Activated CD8-positive, alpha-beta memory T cell treated with anti-CD3 and anti-CD28 coated beads for 1 hour (primary cell): ENCODE measurements at places on chromosomes 4 and X.

GRCh38 chr4:16467061-16467460 is 240.8 kb upstream of the TAPT1 start:
- DNase-seq, result no peak

DNA sequence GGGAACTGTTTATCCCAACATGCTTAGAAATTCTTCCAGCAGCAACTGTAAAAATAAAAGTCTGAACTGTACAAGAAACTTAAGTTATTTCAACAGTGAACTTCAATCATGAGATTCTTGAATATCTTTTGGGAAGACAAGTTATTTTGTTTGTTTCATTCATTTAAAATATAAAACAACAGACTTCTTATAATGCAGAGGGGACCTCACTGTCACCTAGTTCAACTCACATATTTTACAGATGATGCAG is 14.9 kb downstream of the FAM9C start:
- no peak for DNase-seq

- no peak for DNase-seq
Observed at GRCh38 chr4:93764639-93765246, 63.8 kb upstream of the ATOH1 start.

- DNase-seq, result no peak
Observed at GRCh38 chr4:2650276-2650675, 105.9 kb downstream of the TNIP2 start.

DNA sequence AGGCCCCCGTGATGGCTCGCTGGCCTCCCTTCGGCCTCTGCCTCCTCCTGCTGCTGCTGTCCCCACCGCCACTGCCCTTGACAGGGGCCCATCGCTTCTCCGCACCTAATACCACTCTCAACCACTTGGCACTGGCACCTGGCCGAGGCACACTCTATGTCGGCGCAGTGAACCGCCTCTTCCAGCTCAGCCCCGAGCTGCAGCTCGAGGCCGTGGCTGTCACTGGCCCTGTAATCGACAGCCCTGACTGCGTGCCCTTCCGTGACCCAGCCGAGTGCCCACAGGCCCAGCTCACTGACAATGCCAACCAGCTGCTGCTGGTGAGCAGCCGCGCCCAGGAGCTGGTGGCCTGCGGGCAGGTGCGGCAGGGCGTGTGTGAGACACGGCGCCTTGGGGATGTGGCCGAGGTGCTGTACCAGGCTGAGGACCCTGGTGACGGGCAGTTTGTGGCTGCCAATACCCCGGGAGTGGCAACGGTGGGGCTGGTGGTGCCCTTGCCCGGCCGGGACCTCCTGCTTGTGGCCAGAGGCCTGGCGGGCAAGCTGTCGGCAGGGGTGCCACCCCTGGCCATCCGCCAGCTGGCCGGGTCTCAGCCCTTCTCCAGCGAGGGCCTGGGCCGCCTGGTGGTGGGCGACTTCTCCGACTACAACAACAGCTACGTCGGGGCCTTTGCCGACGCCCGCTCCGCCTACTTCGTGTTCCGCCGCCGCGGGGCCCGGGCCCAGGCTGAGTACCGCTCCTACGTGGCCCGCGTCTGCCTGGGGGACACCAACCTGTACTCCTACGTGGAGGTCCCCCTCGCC is 3.0 kb downstream of the PLXNB3 start:
- DNase-seq, result no peak

DNA sequence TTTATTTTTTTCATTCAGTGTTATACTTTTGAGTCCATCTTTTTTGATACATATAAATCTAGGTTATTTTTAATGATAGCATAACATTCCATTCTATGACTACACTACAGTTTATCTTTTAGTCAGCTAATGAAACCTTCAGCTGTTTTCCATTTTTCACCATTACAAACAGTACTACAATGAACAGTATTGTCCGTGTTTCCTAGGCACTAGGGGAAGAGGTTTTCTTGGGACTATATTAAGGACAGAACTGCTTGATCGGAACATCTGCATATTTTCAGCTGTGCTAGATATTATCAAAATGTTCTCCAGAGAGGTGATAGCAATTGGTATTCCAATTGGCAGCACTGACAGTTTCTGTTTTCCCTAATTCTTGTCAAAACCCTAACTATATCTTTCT is 44.3 kb upstream of the HCCS start:
- no peak for DNase-seq

DNA sequence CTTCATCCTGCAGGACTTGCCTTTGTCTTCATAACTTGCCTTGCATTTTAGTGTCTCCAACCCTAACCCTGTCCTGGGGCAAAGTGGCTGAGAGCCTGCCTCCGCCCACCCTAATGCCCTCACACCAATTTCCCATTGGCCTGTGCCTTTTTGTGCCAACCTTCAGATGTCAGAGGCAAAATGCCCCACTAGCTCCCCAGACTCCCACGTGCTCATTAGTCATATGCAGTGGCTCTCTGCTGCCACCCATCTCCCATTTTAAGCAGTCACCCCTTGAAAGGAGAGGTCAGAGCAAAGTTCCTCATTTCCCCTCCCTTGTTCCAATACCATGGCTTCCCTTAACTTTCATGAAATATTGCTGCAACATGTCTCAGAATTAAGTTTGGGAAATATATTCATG is 74.8 kb upstream of the PASD1 start:
- no peak for DNase-seq

DNA sequence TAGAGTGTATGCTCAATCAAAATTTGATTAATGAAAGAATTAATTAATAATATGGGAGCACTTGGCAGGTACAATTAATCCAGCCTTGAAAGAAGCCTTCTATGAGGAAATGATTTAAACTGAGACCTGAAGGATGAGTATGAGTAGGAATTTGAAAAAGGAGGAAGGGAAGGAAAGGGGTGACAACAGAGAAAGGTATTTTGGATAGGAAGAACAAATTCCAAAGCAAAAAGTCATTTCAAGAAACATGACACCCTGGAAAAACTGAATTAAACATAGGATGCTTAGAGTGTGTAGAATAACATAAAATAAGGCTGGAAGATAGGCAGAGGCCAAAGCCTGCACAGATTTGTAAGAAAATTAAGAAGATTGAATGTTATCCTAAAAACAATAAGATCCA is 29.6 kb downstream of the PHOX2B start:
- DNase-seq, result no peak

- no peak for DNase-seq
Observed at GRCh38 chrX:119775517-119776238, 15.8 kb downstream of the RPL39 start.

- no peak for DNase-seq
Observed at GRCh38 chr4:151104621-151105020, 5.2 kb downstream of the RPS3A start.

GRCh38 chr4:80196922-80197573 is at the start of gene PRDM8:
Gene PRDM8 (plus strand): TSS chr4:80197503. CDS start chr4:80200081, 2,578 bp downstream.
- DNase-seq, result no peak

GRCh38 chrX:18146954-18147353 is 73.7 kb downstream of the BEND2 start:
- DNase-seq, result no peak

DNA sequence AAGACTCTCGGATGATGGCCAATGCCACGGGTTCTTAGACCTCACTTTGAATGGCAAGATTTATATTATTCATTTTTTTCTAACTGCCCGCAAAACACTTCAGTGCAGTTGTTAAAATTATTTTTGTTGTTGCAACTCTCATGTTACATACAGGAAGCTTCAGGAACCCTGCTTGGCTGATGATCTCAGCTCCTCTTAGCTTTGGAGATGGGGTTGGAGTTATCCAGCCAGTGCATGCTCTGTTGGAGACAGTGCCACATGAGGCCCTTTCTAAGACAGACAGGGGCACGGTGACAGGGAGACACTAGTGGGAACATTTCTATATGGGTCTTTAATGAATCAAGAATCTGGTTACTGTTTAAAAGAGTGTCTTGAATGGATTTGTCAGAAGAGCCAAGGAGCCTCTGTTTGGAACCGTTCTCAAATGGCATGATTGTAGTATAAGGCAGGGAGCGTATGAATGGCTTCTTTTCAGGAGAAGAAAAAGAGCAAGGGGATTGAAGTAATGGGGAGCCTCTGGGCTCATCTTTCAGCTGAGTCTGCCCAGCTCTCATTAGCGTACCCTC is 61.9 kb upstream of the ENPP6 start:
- no peak for DNase-seq

DNA sequence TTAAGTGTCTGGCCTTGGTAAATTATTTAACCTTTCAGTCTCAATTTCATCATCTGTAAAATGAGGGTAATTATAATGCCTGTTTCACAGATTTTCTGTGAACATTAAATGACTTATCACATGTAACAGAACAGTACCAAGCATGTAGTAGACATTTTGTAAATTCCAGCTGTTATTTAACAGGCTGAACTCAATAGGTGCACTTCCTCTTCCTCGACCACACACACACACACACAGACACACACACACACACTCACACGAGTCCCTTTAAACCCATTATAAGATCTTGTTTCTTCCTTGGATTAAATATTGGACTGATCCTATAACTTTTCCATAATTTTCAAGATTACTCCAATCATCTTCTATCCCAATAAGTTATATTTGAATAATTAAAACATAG is 53.4 kb upstream of the COL25A1 start:
- no peak for DNase-seq

- no peak for DNase-seq
Observed at GRCh38 chr4:25767877-25768725, 94.7 kb downstream of the SEL1L3 start.

- no peak for DNase-seq
Observed at GRCh38 chrX:55004231-55004630, 4.1 kb downstream of the APEX2 start.

DNA sequence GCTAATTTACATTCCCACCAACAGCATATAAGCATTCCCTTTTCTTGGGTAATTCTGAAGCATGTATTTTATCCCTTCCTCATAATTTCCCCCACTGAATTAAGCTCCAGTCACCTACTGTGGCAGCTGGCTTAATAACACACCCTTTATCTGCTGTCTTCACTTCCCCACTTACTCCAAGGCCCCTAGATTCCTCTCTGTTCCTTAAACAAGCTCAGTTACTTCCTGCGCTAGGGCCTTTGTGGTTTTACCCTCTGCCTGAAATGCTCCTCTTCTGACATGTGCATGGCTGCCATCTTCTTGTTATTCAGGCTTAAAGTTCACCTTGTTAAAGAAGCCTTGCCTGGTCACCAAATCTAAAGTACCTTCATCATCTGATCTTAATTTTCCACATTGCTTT is 47.2 kb upstream of the RPS6KA3 start:
- no peak for DNase-seq

DNA sequence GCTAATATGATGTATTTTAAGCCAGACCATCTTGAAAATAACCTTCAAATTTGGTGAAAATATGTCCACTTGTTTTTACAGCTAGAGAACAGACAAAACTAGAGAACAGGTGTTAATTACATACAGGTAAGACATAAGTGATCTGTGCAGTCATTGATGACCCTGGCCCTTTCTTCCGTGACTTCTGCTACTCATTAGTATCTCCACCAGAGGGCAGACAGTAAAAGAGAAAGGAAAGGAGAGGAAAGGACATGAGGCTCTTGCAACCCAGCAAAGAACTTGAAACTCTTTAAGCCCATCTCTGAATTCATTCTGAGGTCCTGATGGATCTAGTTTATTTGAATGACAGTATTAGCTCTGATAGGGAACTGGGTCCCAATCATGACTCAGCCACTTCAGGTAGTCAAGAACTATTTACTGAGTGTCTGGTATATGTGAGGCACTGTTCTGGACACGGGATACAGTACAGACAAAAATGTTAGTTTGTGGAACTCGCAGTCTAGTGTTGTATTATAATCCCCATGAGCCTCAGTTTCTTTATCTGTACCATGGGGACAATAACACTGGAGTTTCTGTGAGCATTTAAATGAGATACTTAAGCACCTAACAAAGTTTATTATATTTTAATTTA is 121.0 kb upstream of the TEX13D start:
- DNase-seq, result no peak

GRCh38 chr4:113950207-113950606 is 29.2 kb downstream of the ARSJ start:
- no peak for DNase-seq

- no peak for DNase-seq
Observed at GRCh38 chr4:156956826-156957368, 14.7 kb downstream of the PDGFC start.

DNA sequence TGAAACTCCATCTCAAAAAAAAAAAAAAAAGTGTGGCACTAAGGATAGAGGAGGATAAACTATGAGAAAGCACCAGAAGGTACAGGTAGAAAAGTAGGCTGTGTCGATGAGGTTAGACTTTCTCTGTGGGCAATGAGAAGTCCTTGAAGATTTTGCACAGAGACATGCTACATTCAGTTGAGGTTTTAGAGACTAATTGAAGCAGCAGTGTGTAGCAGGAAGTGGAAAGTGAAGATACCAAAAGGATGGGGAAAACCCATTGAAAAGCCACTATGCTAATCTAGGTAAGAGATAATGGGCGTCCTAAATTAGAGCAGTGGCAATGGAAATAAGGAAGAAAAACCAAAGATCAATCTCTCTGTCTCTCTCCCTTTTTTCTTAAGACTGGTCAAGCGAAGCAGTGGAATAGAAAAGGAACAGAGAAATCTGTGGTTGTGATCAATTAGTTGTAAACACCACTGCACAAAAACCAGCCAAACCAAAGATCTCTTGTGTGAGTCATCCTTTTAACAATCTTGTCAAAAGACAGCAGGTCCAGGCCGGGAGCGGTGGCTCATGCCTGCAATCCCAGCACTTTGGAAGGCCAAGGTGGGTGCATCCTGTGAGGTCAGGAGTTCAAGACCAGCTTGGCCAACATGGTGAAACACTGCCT is 3.5 kb downstream of the SPINK2 start:
- DNase-seq, result no peak

- DNase-seq, result no peak
Observed at GRCh38 chr4:13432453-13432852, 51.7 kb downstream of the RAB28 start.

DNA sequence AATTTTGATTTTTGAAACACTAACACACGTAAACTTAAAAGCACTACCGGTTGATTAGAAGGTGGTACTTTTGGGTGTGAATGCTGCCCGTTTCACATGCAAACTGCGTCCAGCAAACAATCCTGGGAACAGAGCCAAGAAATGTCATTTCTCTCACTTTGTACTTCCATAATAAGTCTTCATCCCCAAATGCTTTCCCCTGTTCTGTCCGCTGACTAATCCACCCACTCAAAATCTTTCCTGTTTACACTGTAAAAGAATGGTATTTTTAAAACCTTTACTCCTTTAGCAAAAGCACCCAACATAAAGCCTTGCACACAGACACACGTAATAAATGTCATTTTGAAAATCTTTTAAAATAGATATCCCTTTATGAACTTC is 39.1 kb upstream of the PDLIM5 start:
- no peak for DNase-seq

DNA sequence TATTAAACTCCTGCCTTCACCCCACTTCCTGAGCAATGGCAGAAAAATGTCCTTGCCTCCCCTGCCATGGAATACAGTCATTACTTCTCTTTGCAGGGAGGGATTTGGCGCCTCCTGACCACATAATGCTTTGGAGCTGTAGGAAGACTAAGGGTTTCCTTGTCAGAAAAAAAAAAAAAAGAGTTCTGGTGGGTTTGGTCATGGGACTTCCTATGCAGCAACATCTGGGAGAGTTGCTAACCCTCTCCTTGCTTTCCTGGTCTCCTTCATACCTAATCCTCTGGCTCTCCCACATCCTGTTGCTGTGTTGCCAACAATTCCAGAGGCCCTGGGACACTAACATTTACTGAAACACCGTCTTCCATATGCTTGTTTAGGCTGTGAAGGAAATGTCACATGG is 75.1 kb upstream of the MBNL3 start:
- no peak for DNase-seq

- no peak for DNase-seq
Observed at GRCh38 chr4:172601195-172601594, 567.4 kb upstream of the GALNT7 start.
